ENCODE measurements at places on chromosomes 2 and 18. TPM values are rescaled to one million over a fixed set of nuclear protein-coding genes. Genes with fewer than 3 reads are reported as not detected.

Gene NAT8
- polyA plus RNA-seq = not detected

DNA sequence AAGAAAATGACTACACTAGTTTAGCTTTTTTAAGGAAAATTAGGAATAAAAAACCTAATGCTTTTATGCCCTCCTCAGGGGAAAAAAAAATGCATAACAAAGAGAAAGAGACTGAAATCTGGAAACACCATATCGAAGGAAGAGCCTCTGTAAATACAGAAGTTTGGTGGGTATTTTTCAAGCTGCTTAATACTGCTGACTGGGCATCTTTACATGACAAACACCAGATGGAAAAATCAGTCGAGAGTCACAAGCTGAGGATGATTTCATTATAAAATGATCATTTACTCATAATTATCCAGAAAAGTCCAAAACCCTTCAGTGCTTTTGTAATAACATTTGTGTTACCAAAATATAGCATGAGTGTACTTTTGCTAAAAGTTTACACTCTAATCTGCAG is 1600.7 kb upstream of the ACVR2A start:
- DNase-seq = no peak

- DNase-seq = no peak
Observed at GRCh38 chr2:133975135-133975534, 278.7 kb upstream of the MGAT5 start.

DNA sequence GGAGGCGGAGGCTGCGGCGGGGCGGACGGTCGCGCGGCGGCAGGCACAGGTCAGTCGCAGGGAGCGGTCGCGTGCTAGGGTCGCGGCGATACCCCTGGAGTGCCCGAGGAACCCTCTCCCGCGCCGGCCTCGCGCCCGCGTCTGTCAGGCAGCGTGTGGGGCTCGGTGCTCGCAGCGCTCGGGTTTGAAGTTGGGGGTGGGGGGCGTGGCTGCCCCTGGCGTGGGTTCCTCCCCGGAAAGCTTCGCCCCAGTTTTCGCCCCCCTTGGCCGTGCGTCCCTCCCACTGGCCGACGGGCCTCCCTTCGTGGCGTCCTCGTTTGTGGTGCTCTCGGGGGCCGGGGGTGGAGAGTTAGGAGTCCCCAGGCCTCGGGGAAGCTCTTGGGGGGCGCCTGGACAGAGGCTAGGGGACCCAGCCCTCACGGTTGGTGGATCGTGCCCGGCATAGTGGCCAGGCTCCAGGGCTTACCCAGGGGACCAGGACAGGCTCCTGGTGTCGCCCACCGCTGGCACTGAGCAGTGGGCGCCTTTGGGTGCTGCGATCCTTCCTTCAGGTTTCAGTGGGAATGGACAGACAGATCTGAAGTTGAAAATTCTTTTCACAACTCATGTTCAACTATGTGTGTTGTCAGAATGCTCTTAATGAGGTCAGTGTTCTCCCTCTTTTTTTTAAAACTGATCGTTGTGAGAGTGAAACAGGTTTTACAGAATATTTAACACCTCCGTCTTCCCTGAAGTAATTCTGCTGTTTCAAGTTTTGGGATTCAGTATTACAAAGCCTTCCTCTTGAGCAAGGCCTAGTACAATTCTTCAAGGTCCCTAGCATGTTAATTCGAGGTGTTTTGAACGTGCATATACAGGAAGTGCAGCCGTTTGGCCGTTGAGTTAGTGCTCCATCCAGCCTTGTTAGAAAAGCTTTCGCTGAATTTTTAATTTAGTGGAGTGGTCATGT is 604 bp downstream of the RALBP1 start:
- peak; percentile 21 for DNase-seq

Gene PREPL
- 61.5 TPM for polyA plus RNA-seq

Gene PLEKHM3
- polyA plus RNA-seq = 22.8 TPM

Gene TPO
- 0.14 TPM for polyA plus RNA-seq

DNA sequence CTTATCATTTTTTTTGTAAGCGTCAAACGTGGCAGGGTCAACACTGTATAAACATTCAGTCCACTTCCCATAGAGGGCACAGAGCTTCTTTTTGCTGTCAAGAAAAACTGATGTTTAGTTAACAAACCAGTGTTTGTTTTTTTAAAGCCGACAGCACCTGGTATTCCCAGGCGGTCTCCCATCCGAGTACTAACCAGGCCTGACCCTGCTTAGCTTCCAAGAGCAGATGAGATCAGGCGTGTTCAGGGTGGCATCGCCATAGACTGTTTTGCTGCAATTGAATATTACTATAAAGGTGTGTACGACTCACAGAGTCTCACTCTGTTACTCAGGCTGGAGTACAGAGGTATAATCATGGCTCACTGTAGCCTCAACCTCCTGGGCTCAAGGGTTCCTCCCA is 31.5 kb downstream of the CABYR start:
- no peak for DNase-seq

Gene CYTIP
- polyA plus RNA-seq = 0.76 TPM

- no peak for DNase-seq
Observed at GRCh38 chr18:9400197-9400596, 65.6 kb downstream of the TWSG1 start.

Gene RND3
- 1.5 TPM for polyA plus RNA-seq

All from brain (organoid and tissue), 16 donors.